Anterior cingulate cortex (tissue), 58 donors: ENCODE measurements at places on chromosomes 6 and 20.

- no peak for DNase-seq
These were observed 88.5 kb downstream of the KIZ start for GRCh38 chr20:21214431-21214830.

DNA sequence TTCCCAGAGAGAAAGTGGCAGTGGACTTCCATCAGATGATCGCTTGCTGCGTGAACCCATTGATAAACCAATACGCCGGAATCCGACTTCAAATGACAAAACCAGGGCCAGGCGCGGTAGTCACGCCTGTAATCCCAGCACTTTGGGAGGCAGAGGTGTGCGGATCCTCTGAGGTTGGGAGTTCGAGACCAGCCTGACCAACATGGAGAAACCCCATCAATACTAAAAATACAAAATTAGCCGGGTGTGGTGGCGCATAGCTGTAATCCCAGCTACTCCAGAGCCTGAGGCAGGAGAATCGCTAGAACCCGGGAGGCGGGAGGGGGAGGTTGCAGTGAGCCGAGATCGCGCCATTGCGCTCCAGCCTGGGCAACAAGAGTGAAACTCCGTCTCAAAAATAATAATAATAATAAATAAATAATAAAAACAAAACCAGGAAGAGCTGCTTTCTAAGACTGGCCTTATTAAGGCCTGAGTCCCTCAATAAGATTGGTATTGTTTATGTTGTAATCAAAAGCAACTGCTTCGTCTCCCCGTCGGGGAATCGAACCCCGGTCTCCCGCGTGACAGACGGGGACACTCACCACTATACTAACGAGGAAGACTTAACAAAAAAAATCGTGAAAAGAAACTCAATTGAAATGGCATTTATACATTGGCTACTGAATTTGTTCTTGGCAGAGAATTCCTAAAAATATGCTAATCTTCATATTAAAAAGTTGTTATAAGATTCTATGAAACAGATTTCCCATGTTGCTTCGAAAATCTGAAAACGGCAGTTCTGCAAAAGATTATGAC is 110.2 kb upstream of the ZNF184 start:
- no peak for DNase-seq

GRCh38 chr6:39821742-39822532 is 29.8 kb downstream of the DAAM2 start:
- peak; percentile 84 for DNase-seq

DNA sequence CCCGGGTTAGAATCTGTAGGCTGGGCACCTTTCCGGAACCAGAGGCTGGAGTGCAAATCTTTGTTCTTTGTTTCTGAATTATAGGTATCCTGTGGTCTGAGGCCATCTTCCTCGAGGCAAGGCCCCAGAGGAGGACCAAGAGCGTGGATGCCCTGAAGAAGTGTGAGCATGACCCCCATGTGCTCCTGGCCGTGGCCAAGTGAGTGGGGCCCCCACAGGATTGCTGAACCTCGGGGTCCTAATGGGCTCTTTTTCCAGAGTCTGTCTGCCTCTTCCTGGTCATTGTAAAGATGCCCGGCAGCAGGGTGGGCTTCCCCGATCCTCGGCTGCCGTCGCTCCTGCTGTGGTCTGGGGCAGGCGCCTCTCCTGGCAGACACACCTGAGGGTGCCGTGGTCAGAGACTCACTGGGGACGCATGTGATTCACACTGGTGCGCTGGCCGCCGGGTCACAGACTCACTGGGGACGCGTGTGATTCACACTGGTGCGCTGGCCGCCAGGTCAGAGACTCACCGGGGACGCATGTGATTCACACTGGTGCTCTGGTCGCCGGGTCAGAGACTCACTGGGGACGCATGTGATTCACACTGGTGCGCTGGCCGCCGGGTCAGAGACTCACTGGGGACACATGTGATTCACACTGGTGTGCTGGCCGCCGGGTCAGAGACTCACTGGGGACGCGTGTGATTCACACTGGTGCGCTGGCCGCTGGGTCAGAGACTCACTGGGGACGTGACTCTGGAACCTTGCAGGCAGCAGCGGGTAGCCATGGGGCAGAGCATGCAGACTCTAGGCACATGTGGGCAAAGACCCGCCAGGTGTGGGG is 6.5 kb upstream of the C20orf204 start:
- no peak for DNase-seq

- DNase-seq = no peak
These were observed 87.3 kb downstream of the KCNB1 start for GRCh38 chr20:49395183-49395582.

- DNase-seq = no peak
These were observed 36.6 kb downstream of the ABHD12 start for GRCh38 chr20:25353747-25354705.

DNA sequence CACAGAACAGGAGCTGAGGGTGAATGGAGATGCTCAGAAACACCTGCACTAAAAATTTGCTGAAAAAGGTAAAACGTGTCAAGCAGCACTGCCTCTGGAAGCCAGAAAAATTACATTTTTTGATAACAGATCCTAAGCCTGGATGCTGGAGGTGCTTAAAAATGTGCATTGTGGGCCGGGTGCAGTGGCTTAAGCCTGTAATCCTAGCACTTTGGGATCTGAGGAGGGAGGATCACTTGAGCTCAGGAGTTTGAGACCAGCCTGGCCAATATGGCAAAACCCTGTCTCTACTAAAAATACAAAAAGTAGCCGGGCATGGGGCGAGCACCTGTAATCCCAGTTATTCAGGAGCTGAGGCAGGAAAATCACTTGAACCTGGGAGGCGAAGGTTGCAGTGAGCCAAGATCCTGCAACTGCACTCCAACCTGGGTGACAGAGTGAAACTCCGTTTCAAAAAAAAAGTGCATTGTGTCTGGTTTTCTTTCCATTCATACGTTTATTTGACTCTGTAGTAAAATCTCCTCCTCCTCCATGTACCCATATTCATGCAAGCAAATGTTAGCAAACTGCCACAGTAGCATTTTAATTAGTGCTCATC is 587 bp upstream of the BTN3A1 start:
- DNase-seq = no peak

- no peak for DNase-seq
These were observed 65.6 kb downstream of the SLC2A10 start for GRCh38 chr20:46774943-46775560.

GRCh38 chr6:45664707-45665106 is 287.0 kb upstream of the SUPT3H start:
- no peak for DNase-seq

GRCh38 chr20:8476021-8476420 is 344.0 kb downstream of the PLCB1 start:
- DNase-seq = no peak

DNA sequence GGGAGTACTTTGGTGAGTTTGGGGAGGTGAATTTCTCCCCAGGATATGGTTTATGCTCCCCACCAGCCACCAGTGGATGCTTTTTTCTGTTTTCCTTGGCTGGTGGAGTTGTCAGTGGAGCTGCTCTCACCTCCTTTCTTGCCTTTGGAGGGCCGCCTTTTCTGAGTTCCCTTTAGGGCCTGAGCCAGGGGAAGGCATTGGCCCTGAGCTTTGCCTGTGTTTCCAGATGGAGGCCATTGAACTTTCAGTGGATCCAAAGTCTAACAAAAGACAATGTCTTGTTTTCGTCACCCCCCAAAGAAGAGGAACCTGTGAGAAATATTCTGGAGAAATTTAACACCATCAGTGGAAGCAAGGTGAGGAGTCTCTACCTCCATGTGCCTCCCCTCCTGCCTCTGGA is 4.4 kb upstream of the TMEM14A start:
- no peak for DNase-seq

DNA sequence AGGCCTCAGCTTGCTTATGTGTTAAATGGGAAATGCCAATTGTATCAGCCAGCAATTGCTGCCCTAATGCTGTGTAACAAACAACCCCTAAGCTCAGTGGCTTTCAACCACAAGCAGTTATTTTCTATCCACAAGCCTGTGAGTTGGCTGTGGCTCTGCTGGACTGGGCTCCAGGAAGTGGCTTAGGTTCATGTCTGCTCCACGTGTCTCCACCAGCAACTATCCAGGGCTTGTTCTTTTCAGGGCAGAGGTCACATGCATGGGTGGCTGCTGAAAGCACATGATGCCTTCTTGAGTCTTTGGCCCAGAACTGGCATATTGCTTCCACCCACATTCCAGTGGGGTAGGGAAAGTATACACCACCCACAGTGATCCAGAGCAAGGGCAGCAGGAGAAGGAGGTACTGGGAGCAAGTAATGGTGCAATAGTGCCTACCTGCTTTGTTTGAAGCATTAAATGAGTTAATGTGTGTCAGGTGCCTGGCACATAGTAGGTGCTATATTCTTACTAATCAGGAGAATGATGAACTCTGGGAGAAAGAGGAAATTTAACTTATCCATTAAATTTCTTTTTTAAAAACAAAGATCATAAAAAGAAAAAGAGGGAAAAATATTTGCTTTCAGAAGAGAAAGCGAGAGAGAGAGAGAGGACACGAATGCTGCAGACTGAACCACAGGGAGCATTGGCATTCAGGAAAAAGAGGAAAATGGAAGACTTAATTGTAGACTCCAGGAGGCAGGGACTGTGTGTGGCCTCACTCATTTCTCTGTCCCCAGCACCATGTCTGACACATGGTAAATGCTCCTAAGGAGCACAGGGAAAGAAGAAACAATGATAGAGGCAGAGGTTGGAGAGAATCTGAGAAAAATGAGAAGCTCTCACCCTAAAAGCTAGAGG is 25.2 kb upstream of the RNF24 start:
- no peak for DNase-seq

DNA sequence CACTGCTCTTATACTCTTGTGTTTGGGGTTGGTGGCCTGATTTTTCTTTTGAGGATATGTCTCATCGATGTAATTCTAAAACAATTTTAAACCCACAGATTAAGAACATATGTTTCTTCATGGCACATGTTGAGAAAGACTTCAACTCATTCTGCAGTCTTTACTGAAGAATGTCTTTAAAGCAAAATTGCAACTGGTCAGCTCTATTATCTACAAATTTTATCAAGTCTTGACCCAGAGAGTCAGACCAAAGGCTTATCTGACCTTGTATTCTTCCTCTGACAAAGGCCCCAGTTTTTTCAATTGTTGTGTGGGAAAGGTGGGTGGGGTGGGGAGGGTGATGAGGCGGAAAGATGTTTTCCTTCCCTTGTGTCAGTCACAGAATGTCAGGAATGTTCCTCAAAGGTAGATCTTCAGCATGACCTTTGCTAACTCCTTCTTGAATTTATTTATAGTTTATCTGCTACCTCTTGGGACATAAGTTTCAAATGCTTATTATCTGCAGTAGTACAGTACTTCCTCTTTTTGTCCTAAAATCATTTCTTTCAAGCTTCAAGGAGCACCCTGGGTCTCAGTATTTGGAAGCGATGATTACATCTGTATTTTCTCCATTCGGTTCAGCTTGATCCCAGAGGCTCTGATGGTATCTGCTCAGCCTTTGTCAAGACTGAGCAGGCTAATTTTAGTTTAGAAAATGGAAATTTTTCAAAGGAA is 63.2 kb upstream of the TIAM2 start:
- no peak for DNase-seq

DNA sequence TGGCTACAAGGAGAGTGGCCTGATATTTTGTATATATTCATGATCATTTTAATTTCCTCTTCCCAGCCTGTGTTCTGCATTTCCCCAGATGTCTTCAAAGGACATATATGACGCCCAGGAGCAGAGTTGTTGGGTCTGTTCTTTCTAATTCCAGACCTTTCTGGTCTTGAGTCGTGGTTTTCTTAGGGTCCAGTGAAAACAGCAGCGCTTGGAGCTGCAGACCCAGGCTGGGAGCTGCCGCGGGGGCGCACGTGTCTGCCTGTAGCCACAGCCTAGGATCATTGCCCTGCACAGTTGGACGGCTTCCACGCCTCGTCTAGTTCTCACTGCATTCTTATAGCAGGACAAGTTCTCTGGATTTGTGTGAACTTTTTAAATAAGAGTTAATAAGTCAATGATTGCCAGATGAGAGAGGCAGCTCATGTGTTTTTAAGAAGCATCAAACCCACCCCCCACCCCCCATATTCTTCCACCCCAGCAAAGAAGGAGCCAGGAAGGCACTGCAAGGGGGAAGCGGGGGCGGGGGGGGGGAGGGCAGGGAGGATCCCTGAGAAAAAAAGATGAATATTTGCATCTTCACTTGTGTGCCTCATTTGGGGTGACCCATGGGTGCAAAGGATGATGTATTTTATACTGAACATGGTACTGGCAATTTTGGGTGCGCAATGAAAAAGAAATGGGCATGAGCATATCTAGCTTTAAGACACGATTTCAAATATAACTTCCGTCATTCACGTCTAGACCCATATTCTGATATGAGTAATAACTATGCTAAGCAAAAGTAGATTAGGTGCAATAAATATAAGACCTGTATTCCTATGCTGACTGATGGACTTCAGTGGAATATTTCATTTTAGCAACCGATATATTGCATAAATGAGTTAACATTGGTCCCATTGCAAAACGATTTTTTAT is 160.0 kb downstream of the TBXT start:
- DNase-seq = no peak

- no peak for DNase-seq
These were observed 42.9 kb upstream of the LRFN2 start for GRCh38 chr6:40630051-40630450.

DNA sequence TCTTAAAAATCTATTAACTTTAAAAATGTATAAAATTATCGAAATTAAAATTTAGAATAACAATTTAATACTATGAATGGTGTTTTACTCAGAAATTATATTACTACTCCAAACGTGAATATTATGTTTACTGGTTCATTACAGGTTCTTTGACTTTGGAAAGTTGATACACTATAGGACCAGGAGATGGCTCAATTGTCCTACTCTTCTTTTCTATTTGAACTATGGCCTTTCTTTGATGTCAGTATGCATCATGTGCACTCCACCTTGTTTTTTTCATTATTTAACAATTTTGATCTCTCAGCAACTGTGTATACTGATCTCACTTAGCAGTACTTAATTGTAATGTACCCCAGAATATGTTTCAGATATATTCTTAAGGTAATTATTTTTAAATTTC is 391.5 kb upstream of the MANEA start:
- no peak for DNase-seq

GRCh38 chr6:7723041-7723447 is 2.9 kb upstream of the BMP6 start:
- peak; percentile 20 for DNase-seq

GRCh38 chr20:32709632-32710121 is 33.6 kb downstream of the COMMD7 start:
- no peak for DNase-seq

GRCh38 chr20:42705550-42705949 is 484.2 kb downstream of the PTPRT start:
- no peak for DNase-seq

GRCh38 chr20:52963131-52963530 is 9.0 kb upstream of the TSHZ2 start:
- no peak for DNase-seq

GRCh38 chr6:4806791-4807190 is 30.6 kb downstream of the CDYL start:
- DNase-seq = no peak

- DNase-seq = no peak
These were observed 127.8 kb downstream of the HFE start for GRCh38 chr6:26214803-26215584.
